AG09309 (cell line): ENCODE measurements at places on chromosomes 13 and 19.

DNA sequence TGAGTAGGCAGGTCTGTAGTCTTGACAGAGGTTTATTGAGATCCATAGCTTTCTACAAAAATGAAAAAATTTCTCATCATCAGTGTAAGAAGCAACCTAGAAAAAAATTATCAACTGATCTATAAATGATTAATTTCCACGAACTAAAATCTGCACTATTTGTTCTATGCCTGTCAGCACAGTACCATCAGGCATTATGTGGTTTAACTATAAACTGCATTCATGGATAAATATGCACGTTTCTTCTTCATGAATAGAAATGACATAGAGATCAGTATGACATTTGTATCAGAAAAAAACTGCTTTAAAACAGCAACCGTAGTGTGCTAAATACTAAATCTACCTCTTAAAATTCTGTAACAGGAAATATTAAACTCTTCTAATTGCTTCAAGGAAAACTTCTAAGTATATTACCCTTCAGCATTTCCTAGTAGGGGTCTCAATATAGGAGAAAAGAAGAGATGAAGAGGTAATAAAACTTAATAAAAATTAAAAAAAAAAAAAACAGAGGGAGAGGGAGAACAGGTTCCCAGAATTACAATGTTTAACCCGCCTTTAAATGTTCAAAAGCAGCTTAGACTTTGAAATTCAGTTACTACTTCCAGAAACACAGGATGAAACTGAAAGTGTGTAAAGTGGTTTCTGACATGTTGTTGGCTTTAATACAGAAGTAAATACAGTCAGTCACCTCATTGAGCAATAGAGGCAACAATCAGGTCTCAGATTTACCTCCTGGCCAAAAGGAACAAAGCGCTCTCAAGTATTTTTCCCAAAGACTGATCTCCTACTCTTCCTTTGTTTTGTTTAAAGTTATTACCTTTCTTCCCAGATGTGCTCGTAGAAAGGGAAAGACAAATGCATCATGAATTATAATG is 144.4 kb downstream of the DIAPH3 start:
- peak; percentile 8 for DNase-seq

GRCh38 chr13:28630869-28631268 is 28.1 kb upstream of the POMP start:
- DNase-seq = no peak

GRCh38 chr13:112926993-112927392 is 42.0 kb upstream of the MCF2L start:
- DNase-seq = no peak

- DNase-seq = no peak
Observed at GRCh38 chr13:58080806-58081205, 449.3 kb downstream of the PCDH17 start.

DNA sequence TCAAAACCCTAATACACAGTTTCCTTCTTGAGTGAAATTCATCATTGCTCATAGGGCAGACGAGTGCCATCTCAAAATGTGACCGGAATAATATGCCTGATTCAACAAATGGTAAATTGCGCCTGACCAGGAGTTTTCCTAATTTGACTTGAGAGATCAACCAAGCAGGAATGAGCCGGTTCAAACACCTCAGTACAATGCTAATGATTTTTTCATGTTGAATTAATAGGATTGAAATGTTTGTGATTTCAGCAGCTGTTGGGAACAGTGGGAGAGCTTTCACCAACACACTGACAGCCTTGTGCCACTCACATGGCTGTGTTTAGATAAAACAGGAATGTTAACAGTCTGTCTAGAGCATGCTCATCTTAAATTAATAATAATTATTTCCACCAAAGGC is 484.8 kb downstream of the PCDH9 start:
- no peak for DNase-seq

GRCh38 chr19:40088299-40089047 is 2.3 kb downstream of the ZNF780A start:
- no peak for DNase-seq

- no peak for DNase-seq
Observed at GRCh38 chr13:32381539-32381938, 46.4 kb downstream of the N4BP2L1 start.

- no peak for DNase-seq
Observed at GRCh38 chr19:40033989-40034560, 22.0 kb downstream of the ZNF780B start.

DNA sequence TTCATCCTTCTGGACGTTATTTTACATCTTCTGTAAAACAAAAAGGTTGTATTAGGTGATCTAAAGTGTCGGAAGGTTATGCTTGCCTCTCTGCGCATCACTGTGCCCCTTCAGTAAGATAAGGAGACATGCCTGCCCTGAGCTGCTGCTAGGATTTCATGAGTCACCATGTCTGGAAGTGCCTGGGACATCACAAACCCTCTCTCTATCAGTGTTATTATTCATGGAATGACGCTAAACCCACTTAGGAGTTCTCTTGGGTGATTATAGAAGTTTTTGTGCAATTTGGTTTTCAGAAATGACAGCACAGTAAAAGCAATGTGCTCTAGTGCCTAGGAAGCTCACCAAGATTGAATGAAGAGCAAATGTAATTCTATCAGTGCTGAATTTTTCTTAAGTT is 617.7 kb downstream of the DCT start:
- peak; percentile 32 for DNase-seq

DNA sequence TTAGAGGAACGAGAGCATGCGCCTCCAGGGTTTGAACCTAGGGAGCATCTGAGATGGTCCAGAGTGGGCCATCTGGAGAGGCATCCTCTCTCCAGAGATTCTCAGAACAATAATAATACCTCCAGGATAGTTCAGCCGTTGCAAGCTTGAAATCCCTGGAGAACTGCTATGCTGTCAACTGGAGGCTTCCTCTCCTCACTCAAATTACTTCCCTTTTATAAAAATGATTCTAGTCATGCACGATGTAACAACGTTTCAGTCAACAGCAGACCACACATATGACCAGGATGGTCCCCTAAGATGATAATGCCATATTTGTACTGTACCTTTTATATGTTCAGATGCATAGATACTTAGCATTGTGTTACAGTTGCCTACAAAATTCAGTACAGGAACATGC is 108.7 kb downstream of the SHISA2 start:
- DNase-seq = no peak

DNA sequence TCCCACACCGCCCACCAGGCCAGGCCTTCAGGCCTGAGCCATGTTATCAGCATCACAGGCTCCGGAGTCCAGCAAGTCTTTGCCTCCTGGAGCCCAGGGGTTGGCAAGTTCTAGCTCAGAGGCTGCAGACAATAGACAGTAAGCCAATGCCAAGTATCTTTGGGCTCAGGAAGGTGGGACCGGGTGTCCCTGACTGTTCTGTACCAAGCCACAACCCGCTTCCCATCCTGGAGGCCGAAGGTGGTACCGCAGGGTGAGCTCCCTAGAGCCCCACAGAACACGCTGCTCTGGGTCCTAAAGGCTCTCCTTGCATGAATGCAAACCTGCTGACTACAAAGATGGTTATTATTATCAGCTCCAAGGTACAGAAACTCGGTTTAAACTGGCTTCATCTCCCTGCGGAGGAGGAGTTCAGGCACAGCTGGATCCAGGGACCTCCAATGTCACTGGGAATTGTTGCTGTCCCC is 5.5 kb upstream of the FSTL3 start:
- DNase-seq = no peak
